Neuronal stem cell (in vitro differentiated cells): ENCODE measurements at places on chromosomes 5 and 9.

- no peak for DNase-seq
Measured at GRCh38 chr9:78325343-78325742, 28.4 kb downstream of the PSAT1 start.

- DNase-seq, result no peak
Measured at GRCh38 chr5:169999621-170000020, 19.3 kb upstream of the INSYN2B start.

GRCh38 chr5:31638345-31638744, 586 bp upstream of the PDZD2 start:
- DNase-seq, result no peak

- no peak for DNase-seq
Measured at GRCh38 chr9:114163517-114163951, 8.2 kb downstream of the COL27A1 start.

GRCh38 chr5:5398071-5398470, 24.4 kb upstream of the ICE1 start:
- no peak for DNase-seq

DNA sequence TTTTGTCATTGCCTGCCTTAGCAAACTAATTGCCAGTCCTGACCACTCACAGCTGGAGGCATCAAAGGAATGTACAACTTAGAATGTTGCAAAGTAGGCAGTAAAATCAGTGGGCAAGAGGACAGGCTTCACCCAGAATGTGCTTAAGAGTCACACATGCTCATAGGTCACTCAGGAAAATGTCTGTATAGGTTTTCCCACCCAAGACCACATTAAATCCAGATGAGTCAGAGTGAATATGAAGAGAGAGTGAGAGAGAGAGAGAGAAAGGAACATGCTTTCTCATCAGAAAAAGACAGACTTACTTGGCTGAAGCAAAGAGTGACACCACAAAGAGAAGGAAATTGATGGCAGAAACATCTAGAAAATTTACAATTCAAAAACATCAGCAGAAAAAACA, 37.9 kb downstream of the PLEKHG4B start:
- no peak for DNase-seq

DNA sequence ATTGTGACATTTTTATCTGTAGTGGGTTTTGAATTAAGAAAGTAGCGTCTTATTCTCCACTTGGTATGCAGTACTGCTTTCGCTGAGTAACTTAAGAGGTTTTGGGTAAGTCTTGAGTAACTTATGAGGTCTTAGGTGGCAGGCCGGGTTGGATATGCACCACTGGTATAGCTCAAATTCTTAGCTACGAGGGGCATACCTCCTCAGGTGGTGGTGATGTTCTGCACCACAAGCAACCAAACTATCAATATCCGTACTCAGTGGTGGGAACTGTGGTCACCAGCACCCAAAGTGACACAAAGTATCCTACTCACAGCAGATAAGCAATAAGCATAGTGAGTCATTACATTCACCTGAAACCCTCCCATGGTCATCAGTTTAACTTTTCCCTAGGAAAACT, 13.7 kb downstream of the SMC2 start:
- no peak for DNase-seq

- DNase-seq, result no peak
Measured at GRCh38 chr5:168137265-168137664, 154.2 kb upstream of the WWC1 start.

- no peak for DNase-seq
Measured at GRCh38 chr5:180401229-180401907, 48.2 kb upstream of the GFPT2 start.

DNA sequence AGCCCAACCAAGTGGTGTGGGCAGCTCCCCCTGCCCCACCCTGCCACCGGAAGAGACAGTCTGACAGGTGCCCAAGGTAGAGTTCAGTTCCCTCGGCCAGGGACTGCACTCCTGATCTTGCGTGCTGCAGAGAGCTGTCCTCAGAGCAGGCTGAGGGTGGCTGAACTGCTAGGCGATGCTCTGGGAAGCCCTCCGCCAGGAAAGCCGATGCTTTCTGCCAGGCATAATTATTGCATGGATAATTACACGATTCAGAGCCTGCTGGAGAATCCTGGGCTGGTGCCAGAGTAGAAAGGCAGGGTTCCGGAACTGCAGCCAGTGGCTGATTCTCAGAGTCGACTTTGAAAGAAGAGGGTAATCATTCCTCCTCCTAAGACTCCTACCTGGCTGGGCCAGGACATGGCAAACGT, 19.3 kb downstream of the KCNIP1 start:
- no peak for DNase-seq

DNA sequence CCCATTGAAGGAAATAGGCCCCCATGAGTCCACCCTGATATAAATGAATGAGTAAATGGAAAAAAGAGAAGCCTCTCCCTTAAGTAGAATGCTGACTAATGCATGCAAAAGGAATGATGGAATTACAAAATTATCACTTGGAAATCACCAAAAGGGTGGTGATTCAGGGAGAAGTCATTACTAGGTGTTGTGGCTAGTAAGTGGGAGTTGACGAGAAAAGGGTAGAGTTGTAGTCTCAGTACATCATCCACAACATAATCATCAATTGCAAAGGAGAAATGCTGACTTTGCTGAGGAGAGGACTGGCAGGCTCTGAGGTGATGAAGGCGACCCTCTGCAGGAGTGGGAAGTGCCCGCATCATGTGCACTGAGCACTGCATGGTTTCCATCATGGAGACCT, 201.5 kb upstream of the S1PR3 start:
- DNase-seq, result no peak
